ENCODE measurements at places on chromosomes 6 and 20.

DNA sequence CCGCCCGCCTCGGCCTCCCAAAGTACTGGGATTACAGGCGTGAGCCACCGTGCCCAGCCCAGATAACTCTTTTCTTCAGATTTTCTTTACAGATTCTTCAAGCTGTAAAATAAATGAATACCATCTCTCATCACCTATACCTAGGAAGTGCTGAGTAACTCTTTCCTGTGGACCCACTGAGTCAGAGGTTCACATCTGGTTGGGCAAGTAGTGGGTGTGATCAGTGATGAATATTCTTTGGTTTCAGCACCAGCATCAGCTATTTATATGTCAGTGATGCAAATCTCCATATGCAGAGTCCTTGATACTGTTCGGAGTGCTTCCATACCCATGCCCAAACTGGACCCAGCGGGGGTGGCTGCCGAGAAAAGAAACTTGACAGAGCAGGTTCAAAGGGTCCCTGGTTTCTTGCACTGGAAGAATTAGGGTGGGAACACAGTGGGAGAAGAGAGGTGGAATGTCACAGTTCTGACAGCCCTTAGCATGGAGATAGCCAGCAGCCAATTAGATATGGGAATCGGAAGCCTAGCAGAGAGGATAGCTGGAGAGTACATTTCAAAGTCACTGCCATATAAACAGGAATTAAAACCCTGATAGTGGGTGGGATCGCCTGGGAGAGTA is 64.9 kb upstream of the DDR1 start:
- DNase-seq, result no peak

GRCh38 chr20:35007413-35007812 is 51.7 kb downstream of the MYH7B start:
- peak; percentile 30 for DNase-seq

- no peak for DNase-seq
Observed at GRCh38 chr6:27812078-27812804, 100.0 kb downstream of the OR2B2 start.

GRCh38 chr20:41001497-41001896 is 27.1 kb upstream of the TOP1 start:
- DNase-seq, result no peak

DNA sequence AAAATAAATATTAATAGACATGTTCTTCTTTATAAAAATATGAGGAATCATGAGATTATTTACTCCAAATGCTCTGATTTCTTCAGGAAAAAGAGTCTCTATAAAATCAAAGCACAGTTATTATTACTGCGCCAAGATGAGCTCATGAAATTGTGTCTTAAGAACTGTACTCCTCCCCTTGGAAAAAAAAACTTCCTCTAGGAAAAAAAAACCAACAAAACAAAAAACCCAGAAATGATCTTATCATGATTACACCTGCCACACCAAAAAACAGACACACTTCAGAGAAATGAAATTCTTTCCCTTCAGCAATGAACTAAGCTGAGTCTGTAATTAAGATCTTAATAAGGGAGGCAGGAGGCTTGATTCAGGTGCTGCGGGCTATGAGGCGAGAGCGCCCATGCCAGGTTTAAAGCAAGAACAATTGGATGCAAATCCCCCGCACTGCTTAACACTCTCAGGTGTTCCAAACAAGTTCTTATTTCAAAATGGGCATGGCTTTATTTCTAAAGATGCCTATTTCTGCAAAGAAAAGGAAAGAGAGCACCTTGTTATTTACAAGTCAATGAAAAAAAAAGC is 9.1 kb downstream of the NEDD9 start:
- no peak for DNase-seq

- DNase-seq, result no peak
Observed at GRCh38 chr6:137216875-137217553, 2.2 kb downstream of the IFNGR1 start.

GRCh38 chr20:58401162-58401561 is 12.1 kb downstream of the VAPB start:
- DNase-seq, result no peak

DNA sequence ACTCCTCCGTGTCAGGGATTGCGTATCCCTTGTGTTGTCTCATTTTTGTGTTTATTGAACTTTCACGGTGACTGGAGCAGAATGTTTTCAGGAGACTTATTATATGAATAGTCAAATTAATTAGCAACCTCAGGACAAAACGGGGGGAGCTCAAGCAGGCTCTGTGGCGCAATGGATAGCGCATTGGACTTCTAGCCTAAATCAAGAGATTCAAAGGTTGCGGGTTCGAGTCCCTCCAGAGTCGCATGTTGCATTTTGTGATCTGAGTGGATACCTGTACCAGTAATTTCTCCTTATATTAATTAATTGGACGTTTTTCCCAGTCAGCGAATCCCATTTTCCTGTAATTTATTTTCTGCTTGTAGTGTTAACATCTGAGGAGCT is 89.1 kb upstream of the ZNF184 start:
- DNase-seq, result no peak

DNA sequence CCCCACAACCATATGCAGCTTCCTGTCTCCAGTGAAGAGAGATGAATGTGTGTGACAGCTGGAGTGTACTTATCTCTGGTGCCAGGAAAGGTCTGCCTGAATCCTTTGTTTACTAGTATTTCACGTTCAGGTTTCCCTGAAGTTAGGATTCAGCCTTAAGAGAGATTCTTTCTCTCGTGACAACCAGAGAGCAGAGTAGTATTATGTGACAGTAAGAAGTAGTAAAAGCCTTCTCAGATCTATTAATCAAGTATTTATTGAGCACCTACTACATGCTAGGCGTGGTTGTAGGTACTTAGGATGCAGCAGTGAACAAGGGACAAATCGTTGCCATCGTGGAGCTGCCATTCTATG is 949 bp downstream of the KIFC1 start:
- no peak for DNase-seq

DNA sequence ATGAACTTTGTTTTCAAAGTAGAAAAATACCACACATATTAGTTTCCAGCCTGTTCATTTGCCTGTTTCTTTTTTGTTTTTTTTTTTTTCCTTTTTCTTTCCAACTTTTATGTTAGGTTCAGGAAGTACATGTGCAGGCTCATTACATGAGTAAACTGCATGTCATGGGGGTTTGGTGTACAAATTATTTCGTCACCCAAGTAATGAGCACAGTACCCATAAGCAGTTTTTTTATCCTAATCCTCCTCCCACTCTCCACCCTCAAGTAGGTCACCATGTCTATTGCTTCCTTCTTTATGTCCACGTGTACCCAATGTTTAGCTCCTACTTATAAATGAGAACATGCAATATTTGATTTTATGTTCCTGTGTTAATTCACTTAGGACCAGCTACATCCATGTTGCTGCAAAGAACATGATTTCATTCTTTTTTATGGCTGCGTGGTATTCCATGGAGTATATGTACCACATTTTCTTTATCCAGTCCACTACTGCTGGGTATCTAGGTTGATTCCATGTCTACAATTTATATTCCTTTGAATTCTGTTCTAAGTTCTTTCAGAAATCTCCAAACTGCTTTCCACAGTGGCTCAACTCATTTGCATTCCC is 31.8 kb downstream of the SNX14 start:
- no peak for DNase-seq

DNA sequence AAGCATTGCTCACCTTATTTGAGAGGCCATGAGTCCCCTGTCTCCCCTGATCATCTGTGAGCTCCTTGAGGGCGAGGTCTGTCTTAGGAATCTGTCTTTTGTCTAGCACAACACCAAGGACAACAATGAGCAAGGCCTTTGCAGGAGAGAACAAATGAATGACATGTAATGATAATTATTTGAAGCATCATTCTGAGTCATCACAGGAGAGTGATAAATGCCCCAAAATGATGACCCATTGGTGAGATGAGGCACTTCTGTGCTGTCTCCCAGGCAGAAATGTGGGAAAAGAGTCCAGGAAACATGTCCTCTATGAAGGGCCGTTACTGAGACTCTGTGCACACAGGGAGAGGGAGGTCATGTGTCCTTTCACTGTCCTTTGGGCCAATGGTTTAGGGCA is 105.2 kb upstream of the LRFN2 start:
- no peak for DNase-seq

DNA sequence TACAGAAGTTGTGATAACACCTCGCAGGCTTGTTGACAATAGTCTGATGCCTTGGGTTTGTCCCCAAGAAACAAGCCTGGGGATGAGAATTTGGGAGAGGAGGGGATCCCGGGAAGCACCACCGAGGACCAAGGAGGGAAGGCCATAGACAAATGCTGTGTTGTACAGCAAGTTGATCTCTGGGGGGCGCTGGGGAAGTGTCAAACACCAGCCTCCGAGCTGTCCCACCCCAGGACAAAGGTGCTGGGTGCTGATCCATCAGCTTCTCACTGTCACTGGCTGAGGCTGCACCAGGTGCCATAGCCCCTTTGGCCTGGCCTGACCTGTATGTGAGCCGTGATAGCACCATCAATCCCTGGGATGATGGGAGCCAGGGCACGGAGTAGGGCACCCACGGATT is 64.0 kb downstream of the SYNDIG1 start:
- DNase-seq, result no peak

- no peak for DNase-seq
Observed at GRCh38 chr6:35386989-35387388, 44.6 kb downstream of the PPARD start.

DNA sequence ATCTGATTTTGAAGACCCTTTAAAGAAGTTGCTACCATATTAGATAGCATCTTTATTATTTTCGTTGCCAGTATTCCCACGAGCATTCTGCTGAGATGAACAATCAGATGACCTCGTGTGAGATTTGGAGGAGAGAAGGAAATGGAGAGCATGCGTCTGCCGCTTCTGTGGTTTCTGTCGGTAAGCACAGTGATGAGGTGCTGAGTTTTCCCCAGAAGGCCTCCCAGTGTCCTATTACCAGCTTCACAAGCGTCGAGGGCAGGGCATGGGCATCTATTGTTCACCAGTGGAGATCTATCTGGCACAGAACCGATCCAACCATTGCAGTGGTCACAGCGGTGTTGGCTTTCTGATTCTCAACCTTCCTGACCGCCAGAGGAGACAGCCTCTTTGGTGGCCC is 29.4 kb downstream of the TRAF3IP2 start:
- no peak for DNase-seq

GRCh38 chr6:16180696-16181438 is 52.0 kb downstream of the MYLIP start:
- no peak for DNase-seq

GRCh38 chr6:158168040-158168289 is at the start of gene SERAC1:
Gene SERAC1 (minus strand): TSS chr6:158168262. CDS start chr6:158158363, 9,899 bp downstream.
- DNase-seq, result no peak

DNA sequence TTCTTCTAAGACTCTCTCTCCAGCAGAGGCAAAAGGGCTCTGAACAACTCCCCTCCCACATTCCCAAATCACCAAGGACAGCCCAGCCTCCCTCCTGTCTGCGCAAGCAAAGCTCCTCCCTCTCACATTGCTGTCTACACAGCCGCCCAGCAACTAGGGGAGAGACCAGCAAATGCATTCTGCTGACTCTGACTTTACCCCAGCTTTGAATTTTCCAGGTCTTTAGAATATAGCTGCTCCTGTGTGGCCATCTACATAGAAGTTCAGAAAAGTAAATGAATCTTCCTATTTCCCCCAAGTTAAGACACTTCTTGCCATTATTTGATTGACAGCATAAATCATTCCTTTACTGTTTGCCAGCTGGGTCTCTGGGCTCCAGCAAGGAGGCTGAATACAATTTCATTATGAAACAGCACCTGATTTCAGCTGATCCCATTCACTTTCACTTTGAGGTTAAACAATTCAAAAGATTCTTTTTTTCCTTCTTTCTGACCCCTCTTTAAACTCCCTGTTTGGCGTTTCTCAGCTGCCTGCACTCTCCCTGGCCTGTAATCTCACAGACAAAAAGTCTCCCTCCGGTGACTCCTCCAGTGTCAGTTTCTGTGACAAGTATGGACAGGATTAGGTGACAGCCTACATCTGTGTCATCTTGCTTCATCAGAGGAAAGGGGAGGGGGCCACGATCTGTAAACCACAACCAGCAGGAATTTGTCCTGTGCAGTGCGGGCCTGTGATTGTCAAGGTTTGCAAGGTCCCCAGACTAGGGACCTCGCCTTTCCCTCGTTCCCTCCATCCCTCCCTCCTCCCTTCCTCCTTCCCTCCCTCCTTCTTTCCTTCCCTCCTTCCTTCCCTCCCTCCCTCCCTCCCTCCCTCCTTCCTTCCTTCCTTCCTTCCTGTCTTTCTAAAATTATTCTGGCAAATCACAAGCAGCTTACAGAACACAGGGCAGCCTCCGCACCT is 205.6 kb upstream of the RIN2 start:
- peak; percentile 90 for DNase-seq

Data from endodermal cell (in vitro differentiated cells).